ENCODE measurements at places on chromosomes 1 and 21.

DNA sequence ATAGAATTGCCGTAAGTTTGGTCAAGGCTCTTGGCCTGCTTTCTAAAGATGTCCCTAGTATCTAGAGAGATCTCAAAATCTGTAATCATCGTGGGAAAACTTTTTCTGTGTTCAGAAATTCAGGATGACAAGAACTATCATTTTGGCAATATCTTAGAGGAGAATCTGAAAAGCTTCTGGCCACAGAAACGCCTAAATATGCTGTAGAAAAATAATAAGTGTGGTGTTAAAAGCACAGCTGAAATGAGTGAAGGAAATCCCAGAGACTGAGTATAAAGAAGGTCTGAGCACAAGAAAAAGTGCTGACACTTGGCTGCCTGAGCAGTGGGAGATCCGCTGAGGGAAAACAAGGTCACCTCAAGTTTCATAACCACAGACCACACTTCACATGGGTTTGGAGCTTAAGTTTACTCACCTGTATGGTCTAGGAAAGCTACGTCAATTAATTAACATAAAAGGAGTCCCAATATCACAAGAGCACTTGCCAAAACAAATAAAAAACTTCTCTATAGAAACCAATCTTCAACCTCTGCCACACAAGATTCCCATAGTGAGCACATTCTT, 235.2 kb upstream of the IRF2BP2 start:
- DNase-seq: no peak

DNA sequence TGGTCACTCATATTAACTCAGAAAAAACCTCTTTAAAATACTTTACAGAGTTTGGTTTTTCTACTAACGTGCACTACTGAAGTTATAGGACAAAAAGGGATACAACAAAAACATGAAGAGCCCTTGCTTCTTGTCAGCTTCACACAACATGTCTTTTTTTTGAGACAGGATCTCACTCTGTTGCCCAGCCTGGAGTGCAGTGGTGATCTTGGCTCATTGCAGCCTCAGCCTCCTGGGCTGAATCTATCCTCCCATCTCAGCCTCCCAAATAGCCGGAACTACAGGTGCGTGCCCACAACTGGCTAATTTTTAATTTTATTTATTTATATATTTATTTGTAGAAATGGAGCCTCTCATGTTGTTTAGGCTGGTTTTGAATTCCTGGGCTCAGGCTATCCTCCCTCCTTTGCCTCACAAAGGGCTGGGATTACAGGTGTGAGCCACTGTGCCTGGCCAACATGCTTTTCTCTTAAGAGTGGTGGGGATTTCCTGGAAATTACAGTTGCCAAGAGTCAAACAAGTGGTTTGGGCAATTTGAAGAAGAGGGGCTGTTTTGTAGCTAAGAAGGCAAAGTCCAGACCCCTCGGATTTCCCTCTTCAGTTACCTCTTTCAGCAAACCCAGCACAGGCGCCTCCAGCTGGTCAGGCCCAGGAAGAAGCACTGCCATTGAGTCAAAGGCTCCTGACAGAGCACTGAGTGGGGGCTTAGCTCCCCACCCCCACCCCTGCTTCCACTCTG, 6.4 kb upstream of the SMPDL3B start:
- DNase-seq: no peak

GRCh38 chr21:37886726-37887299, 29.4 kb downstream of the KCNJ6 start:
- DNase-seq: no peak

DNA sequence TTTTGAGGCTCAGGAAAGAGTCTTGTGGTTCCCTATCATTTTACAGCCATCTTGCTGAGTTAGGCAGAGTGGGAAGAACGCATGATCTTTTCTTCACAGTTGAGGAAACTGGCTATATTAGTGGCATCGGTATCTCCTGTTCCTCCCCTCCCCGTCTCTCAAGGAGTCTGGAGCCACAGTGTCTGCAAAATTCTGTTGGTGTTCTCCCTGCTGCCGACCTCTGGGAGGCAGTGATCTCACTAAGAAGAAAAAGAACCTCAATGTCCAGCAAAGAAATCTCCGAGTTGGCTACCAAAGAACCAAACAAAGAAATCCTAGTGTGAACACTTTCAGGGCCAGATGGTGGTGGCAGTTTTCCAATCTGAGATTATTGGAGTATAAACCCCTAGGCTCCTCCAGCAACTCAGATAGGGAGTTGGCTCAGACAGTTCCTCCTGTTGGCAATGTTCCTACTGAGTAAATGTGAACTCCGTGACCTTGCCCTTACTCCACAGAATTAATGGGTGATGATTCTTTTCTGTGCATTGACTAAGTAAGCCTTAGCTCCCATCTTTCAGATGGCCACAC, 41.2 kb downstream of the PRAMEF20 start:
- no peak for DNase-seq

GRCh38 chr1:12582649-12583048, 35.4 kb downstream of the DHRS3 start:
- no peak for DNase-seq

DNA sequence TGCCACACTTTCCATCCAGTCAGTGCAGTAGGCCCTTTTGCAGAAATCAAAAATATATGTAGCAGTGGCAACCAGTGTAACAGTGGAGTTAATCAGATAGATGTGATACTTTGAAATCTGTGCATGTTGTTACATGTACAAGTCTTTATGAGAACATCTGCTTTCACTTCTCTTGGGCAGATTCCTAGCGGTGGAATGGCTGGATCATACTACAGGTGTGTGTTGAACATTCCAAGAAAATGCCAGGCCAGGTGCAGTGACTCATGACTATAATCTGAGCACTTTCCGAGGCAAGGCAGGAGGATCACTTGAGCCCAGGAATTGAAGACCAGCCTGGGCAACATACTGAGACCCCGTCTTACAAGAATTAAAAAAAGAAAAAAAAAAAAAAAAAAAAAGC, 55.3 kb downstream of the GNB1 start:
- no peak for DNase-seq

DNA sequence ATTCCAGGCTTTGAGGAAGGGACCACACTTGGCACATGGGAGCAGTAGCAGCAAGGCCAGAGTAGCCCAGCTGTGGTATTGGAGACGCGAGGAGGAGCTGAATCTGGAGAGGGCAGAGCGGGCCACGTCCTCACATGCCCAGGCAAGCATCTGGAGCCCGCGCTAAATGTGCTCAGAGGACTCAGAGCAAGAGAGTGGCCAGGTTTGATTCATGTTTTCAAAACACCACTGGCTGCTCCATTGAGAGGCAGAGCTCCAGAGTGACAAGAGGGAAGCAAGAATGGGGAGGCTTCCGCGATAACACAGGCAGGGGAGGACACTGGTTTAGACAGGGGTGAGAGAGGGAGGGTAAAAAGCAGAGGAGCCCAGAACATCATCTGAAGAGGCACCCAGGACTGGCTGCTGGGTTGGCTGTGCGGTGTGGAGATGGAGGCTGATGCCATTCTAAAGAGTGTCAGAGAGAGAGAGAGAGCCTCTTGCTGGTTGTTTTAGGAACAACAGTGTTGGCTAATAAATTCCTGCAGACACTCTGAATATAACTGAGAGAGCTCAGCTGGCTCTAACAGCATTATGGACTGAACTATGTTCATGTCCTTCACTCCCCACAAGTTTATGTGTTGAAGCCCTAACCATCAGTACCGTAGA, 32.3 kb downstream of the RCAN1 start:
- no peak for DNase-seq

- no peak for DNase-seq
Measured at GRCh38 chr1:39898648-39899603, 2.8 kb downstream of the MYCL start.

DNA sequence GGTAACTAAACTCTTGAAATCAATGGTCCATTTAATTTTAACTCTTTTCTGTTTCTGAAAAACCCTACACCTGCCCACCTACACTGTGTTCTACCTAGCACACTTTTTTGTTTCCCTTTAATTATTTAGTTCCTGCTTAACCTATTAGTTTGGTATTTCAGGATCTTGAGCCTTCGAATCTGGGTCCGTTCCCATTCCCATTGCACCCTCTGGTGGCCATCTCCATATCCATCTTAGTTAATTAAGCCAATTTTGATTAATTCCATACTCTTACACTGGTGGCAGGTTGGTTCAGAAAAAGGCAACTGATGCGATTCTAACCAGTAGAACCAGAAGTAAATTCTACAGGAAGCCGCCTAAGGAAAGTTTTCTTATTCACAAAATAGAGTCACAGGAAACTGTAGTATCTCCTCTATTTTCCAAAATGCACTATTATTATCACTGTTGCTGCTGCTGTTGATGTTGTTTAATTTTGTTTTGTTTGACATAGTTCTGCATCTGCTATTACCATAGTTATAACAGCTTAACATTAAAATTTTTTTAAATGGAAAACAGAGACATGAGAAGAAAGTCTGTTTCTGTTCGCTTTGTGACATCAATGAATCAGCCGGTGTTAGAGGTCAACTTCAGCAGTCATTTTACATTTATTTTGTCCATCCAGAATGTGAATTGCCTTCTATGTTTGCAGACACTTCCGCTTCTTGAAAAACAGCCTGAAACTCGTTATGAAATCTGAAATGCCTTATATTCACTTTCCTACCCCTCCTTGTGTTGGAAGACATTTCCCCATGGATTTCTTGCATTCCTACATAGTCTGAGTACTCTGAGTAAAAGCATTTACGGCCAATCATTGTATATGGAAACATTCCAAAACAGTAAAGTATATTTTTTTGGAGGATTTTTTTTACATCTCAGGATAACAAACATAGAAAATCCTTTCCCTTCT, 115.5 kb upstream of the NCAM2 start:
- DNase-seq: no peak

GRCh38 chr1:164504749-164505148, 54.2 kb upstream of the PBX1 start:
- DNase-seq: no peak

- DNase-seq: no peak
Measured at GRCh38 chr1:65206836-65207235, 58.8 kb downstream of the AK4 start.

- no peak for DNase-seq
Measured at GRCh38 chr1:11283151-11283550, 10.2 kb downstream of the UBIAD1 start.

GRCh38 chr21:14833666-14834351, 231.0 kb downstream of the NRIP1 start:
- no peak for DNase-seq

- DNase-seq: no peak
Measured at GRCh38 chr1:229696385-229696784, 70.3 kb downstream of the URB2 start.

DNA sequence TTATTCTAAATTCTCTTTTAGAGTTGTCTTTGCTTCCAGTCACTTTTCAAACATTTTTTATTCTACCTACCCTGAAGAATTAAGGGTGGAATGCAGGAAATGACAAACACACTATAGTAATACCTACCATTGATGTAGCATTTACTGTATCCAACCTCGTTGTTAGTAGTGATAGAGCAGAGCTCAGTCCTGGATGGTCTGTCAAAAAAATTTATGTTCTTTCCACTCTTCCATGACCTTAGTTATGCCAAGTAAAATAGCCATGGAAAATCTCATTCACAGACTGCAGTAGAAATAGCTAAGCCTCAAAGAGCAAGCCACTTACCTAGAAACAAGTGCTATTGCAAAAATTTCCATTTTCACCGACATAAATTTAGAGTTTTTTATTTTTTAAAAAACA, 74.6 kb downstream of the CRB1 start:
- no peak for DNase-seq

GRCh38 chr1:224564454-224565084, 51.5 kb upstream of the CNIH3 start:
- no peak for DNase-seq

DNA sequence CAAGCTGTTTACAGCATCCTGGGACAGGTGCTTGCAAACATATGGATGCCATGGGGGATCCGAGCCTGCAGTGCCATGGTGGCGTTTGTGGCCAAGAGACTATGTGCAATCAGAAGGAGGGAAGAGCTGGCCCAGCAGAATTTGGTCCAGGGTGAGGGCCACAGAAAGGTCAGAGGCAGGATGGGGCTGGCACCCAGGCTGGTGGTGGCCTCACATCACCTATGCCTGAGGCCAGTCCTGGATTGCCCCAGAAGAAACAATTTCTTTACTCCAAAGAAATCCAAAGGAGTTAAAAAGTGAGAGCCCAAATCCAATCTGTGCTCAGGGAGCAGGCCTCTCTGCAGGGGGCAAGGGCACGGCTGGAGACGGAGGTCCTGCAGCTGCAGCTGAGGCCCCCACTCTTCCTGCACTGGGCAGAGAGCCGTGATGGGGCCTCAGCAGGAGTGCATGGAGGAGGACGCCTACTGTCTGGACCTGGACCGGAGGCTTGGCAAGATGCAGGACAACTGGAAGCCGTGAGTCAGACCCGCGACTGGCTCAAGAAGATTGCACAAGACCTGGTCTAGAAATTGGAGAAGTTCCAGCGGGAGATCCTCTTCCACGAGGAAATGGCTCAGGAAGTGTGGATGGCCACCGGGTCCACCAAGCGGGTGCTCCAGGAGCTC, 163.5 kb downstream of the RYR2 start:
- no peak for DNase-seq

DNA sequence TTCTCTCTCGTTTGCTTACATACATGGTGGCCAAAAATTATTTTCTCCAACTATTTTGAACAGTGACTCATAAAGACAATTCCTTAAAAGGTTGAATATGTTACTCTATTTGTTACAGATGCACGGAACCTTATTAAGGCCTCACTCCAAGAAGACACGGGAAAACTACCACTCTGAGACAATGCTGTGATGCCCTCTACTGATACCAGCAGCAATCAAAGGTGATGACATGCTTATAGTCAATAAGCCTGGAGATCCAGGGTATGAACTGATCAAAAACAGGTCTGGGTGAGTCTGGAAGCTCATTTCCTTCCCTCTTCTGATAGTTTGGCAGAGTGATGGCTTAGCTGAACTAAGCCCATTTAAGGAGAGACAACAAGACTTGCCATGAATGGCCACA, 563.0 kb downstream of the LRRIQ3 start:
- no peak for DNase-seq

DNA sequence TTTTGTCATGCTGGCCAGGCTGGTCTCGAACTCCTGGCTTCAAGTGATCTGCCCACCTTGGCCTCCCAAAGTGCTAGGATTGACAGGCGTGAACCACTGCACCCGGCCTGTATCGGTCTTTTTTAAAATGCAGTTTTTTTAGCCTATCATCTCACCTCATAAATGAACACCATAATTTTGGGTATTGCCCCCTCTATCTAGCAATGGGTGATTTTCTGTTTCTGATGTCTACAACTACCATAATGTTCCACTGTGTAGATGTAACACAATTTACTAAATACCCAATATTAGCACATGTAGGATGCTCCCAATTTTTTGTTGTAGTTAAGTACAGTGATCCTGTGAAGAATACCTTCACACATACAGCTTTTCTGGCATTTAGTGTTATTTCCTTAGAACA, 2.0 kb upstream of the CAMTA1 start:
- DNase-seq: no peak

DNA sequence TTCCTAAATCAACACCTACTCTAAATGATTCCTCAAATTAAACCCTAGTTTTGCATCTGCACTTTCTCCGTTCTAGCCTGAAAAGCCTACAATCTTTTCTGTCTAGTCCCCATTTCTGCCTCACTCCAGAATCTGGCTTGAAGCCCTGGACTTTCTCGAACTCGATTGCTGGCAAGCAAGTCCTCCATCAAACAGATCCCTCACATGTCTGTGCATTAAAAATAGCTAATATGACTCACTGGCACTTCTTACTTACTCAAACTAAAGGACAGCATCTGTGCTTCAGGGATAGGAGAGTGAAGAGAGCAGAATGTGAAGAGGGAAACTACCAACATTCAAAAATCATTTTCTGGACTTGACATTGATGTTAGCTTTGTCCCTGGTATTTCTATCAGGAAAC, 51.8 kb upstream of the CXADR start:
- no peak for DNase-seq

- DNase-seq: no peak
Measured at GRCh38 chr1:224435999-224436398, 1.4 kb upstream of the WDR26 start.

GRCh38 chr1:248825573-248825908, 174 bp downstream of the SH3BP5L start:
- no peak for DNase-seq

Measured in cortex of kidney (tissue), 1 donor.